ENCODE measurements at places on chromosomes 3 and 15. TPM values are rescaled to one million over a fixed set of nuclear protein-coding genes. Genes with fewer than 3 reads are reported as not detected.

The PPP1R14D gene
- not detected for total RNA-seq

The CFAP91 gene
- total RNA-seq = 0.59 TPM

The IREB2 gene
- 82.4 TPM for total RNA-seq

The GRK7 gene
- total RNA-seq = not detected

The SERPINI1 gene
- 66.2 TPM for total RNA-seq

The ARMC8 gene
- 54.4 TPM for total RNA-seq

The FBXW12 gene
- 0.66 TPM for total RNA-seq

The POLR2M gene
- total RNA-seq = 41.4 TPM

The HYAL1 gene
- 0.96 TPM for total RNA-seq

The HTR3E gene
- total RNA-seq = not detected

The ACP3 gene
- not detected for total RNA-seq

The CPN2 gene
- total RNA-seq = not detected

The NEK4 gene
- total RNA-seq = 28.5 TPM

The PLSCR2 gene
- not detected for total RNA-seq

The TNFAIP8L3 gene
- total RNA-seq = not detected

The MASP1 gene
- total RNA-seq = 1.7 TPM

The SH3GL3 gene
- total RNA-seq = 2.8 TPM

The CSPG5 gene
- total RNA-seq = 0.76 TPM

The LSMEM2 gene
- not detected for total RNA-seq

The XYLB gene
- total RNA-seq = 2.6 TPM

The SAMD7 gene
- total RNA-seq = not detected

The THRB gene
- total RNA-seq = 0.56 TPM

The TRA2B gene
- 160 TPM for total RNA-seq

The CLDN1 gene
- total RNA-seq = not detected

The PLA2G4D gene
- total RNA-seq = not detected

The CIB1 gene
- 8.0 TPM for total RNA-seq

The MFGE8 gene
- 19.9 TPM for total RNA-seq

The PLA2G4E gene
- 1.0 TPM for total RNA-seq

The XCR1 gene
- total RNA-seq = not detected

The RFTN1 gene
- total RNA-seq = 6.4 TPM

The SFMBT1 gene
- total RNA-seq = 6.5 TPM

The P2RY12 gene
- total RNA-seq = not detected

The GP9 gene
- total RNA-seq = not detected

The GNAT1 gene
- total RNA-seq = not detected

The LRRC57 gene
- total RNA-seq = 38.5 TPM

The HRG gene
- not detected for total RNA-seq

The EPB42 gene
- total RNA-seq = not detected

The ASB14 gene
- total RNA-seq = not detected
